ENCODE measurements at places on chromosomes 7 and 10.

DNA sequence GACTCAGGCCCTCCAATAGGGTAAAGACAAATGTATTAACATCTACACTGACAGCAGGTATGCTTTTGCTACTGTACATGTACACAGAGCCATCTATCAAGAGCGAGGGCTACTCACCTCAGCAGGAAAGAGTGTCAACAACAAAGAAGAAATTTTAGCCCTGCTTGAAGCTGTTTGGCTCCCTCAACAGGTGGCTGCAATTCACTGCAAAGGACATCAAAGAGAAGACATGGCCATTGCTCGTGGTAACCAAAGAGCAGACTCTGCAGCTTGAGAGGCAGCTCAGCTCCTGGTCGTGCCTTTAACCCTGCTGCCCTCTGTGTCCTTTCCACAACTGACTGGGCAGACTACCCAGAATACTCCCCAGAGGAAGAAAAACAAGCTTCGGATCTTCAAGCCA, 5.1 kb downstream of the AKR1B15 start:
- no peak for DNase-seq

GRCh38 chr10:32582946-32583345, 137.0 kb downstream of the CCDC7 start:
- DNase-seq, result no peak

DNA sequence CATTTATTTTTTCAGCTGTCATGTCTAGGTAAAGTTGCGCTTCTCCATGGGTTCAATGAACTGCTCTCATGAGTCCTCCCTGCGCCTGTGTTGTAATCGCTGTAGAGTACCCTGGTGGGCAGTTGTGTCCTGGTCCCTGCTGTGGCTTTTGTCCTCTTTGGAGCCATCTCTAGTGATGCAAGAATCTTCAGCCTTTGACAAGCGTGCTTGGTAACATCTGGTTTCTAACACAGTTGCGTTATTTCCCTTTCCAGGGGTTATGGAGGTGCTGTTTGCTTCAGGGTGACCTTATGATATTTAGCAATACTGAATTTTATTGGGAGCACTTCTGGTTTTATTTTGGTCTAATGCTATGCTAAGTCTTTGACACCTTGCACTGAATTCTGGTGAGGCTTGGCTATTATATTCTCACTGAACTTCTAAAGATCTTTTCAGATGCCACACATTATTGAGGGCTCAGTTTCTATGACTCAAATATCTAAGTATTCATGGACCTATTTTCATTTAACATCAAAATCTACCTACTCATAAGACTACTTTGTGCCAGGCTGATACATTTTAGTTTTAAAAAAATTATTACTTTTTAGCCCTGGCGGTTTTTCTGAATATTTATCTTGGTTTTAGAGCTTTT, 88.6 kb downstream of the FANK1 start:
- no peak for DNase-seq

GRCh38 chr10:45673074-45673648, 589 bp upstream of the ZFAND4 start:
- DNase-seq, result no peak

DNA sequence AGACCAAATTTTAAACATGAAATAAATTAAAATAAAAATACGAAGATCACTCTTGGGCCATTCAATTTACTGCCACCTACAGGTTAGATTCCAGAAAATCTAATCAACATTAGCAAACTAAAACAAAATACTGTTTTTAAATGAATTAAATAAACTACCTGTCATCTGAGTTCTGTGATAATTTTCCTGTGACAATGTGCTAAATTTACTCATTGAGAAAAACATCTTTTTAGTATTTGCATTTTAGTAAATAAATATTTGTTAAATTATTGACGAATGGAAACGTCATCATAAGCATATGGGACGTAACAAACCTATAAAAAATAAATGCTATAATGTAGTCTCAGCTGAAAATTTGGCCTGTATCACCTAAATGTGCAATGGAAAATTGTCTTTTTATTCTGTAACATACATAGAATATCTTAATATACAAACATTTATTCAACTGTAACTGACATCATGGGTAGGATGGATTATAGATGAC, 72.1 kb downstream of the ITGB8 start:
- DNase-seq, result no peak

All from AG09319 (cell line).